ENCODE measurements at places on chromosomes 2 and 18.

- DNase-seq: no peak
Measured at GRCh38 chr2:211407076-211407475, 850.7 kb downstream of the CPS1 start.

DNA sequence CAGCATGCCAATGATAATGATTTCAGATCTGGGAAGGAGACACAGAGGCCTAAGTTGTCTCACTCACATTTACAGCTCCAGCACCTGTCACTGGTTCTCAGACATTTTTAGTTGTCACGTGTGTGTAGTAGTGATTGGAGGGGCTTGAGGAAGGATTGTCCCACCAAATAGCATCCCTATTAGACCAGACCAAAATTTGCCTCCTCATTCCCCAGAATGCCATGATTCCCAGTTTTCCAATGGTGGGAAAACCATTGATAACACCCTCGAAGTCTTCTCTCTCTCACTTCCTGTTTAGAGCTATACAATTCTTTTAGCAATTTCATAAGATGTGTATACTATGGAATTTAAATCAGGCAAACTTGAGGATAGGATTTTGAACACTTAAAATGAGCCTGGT lies 52.5 kb downstream of the CCDC141 start:
- DNase-seq: no peak

DNA sequence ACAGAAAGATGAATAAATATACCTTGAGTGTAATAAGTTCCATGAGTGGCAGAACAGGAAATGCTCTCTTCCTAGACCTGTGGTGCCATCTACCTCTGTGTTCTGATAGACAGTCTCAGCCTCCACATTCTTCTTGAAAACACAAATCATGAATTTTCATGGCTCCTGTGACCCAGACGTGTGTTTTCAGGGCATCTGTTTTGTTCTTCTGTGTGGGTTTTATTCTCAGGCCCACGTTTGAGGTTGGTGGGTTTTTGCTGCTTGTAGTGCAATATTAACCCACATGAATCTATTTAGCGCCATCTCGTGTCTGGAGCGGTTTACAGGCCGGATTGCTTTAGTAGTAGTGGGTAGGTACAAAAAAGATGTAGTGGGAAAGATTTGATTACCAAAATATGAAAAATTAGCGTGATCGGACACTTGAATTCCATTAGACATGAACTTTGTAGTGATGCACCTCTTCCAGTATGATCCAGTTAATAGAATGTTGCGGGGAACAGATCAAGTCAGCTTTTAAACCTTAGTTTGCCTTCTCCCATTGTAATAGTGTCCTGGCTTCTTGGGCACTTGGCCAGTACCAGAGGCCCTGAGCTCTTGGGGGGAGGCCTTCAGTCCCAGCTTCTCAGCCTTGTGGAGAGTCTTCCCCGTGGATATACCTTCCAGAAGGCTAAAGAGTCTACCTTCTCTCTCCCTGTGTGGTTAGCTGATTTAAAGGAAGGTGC lies 256.5 kb downstream of the TPGS2 start:
- DNase-seq: peak; percentile 63

DNA sequence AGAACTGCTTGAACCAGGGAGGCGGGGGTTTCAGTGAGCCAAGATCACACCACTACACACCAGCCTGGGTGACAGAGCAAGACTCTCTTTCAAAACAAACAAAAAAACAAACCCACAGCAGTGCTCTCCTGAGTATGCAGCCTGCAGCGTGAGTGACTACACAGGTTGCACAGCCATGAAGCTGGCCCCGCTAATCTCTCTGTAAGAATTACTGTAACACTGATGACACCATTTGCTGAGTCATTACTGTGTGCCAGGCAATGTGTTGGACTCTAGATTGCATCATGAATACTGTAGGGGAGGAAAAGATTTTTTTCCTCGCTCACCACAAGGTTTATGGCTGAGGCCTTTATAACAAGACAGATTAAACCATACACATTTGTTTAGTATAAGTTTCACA lies 118.6 kb upstream of the ATP8B1 start:
- DNase-seq: no peak

DNA sequence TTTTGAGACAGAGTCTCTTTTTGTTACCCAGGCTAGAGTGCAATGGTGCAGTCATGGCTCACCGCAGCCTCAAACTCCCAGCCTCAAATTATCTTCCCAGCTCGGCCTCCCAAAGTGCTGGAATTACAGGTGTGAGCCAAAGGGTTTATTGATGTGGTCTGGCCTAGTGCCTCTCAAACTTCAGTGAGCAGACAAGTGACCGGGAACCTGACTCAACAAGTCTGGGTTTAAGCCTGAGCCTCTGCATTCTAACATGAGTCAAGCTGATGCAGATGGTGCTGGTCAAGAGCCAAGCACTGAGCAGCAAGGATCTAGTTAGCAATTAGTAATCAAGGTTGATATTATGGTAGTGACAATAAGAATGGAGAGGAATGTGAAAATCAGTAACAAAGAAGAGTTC lies 21.3 kb downstream of the CDK15 start:
- no peak for DNase-seq
